ENCODE measurements at places on chromosomes 3 and 15.

- DNase-seq: no peak
These were observed 121.4 kb upstream of the PHLDB2 start for GRCh38 chr3:111737706-111738086.

DNA sequence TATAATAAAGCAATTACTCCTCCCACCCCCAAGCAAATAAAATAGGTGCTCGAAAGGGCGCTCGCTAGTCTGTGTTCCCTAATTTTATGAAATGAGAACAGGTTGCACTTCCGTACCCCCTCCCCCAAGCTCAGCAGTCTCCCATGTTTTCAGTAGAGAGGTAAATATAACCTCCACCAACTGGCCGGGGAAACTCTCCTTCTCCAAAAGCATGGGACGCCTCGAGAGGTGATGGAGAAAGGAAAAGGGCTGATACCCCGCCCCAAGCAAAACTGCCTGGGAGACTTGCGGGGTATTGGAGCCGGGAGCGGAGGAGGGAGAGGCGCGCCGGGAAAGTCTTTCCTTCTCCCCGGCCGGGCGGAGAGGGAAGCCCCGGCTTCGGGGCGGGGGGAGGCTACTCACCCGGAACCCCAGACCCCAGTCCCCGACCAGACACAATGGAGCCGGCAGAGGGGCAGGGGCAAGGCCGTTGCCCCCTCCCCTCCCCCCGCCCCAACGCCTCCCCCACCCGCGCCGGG, 605 bp downstream of the DCUN1D1 start:
- peak; percentile 21 for DNase-seq

GRCh38 chr3:42214565-42215283, 51.3 kb downstream of the CCK start:
- no peak for DNase-seq

DNA sequence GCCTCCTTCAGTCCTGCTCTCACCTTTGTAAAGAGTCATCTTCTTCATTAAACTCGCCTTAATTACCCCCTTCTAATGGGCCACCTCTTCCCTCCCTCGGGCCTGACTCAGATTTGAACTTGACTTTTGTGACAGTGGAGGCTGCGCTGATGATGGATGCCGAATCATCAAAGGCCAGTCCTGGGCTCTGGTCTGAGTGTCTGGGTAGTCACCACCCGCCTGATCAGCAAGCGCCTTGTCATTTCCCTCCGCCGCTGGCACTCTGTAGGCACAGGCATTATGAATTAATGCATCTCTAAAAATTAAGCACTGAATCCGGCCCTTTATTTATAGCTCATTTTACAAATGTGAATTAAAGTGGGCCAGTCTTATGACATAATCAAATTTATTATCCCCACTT, 116.7 kb upstream of the PROK2 start:
- DNase-seq: no peak

DNA sequence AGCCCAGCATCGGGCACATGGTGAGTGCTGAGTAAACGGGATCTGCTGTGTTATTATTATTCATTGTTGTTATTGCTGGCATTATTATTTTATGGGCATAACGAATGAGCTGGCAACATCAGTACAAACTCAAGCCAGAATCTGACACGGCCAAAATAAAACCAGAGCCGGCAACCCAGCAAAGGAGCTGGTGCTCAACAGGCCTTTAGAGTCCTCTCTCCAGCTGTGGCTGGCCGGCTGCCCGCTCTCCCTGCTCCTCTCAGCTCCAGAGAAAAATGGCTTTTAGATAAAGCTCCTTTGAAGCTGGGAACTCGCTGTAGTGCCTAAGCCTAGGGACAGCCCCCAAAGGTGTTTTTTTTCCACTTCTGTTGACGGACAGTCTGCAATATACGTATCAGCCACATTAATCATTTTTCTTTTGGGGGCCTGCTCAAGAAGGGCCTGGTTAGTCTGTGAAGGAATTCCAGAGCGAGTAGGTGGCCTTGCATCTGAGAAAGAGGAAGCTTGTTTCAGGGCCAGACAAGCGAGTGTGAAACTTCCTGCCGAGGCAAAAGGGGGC, 193.9 kb upstream of the UBE2E1 start:
- no peak for DNase-seq

All from left renal pelvis (tissue), 4 donors.